HEK293T (cell line): ENCODE measurements at places on chromosomes 5 and 9.

- DNase-seq: no peak
These were observed 18.5 kb downstream of the PDZD2 start for GRCh38 chr5:31657315-31657979.

GRCh38 chr5:37717613-37718431 lies 122.0 kb downstream of the GDNF start:
- peak; percentile 76 for DNase-seq

- no peak for DNase-seq
These were observed 171.3 kb upstream of the GAS1 start for GRCh38 chr9:87118594-87118993.

DNA sequence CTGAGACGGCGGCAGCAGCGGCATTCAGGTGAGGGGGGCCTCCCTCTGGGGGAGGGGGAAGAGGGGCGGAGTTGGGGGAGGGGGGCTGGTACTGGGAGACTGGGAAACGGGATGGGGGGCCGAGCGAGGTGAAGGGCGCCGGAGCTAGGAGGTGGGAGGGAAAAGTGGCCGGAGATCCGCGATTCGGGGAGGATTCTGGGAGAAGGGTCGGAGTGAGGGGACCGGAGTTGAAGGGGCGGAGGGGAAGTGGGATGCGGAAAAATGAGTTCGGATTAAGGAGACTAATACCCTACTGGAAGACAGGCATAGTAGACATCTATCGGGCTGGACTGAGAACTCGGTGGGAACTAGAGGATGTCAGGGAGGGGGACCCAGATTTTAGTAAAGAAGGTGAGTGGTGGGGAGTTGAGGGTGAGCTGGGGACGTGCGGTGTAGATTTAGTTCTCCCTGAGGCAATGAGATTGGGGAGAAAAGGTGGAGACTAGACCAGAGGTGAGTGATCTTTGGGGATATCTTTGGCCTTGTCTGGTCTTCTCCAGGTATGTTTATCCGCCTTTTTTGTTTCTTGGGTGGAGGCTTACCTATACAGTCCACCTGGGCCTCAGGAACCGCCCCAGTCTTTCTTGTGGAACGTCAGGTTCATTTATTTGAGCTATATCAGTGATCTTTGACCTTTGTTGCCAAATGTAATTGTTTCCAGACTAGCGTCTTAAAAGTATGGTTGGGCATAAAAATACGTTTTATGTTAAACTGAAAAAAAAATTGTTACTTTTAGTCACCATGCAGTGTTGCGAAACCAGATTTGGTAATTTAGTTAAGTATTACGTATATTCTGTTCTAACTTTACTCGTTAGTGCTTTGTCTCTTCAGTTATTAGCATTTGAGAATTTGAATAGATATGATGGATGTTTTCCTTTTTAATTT lies 632 bp downstream of the UBAP1 start:
- peak; percentile 64 for DNase-seq

GRCh38 chr9:128106181-128106939 lies 21.2 kb downstream of the PTGES2 start:
- DNase-seq: no peak

DNA sequence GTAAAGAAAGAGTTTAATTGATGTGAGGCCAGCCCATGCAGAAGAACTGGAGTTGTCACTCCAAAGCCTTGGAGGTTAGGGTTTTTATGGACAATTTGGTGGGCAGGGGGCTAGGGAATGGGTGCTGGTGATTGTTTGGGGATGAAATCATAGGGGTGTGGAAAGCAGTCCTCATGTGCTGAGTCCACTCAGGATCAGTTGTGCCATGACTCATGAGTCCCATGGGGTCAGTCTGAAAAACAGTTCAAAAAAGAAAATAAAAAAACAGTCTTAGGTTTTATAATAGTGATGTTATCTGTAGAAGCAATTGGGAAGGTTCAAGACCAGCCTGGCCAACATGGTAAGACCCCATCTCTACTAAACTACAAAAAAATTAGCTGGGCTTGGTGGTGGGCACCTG lies 162.3 kb downstream of the KDM4C start:
- DNase-seq: no peak

GRCh38 chr5:103094737-103095136 lies 25.2 kb downstream of the GIN1 start:
- DNase-seq: no peak

GRCh38 chr9:123445116-123445515 lies 89.1 kb downstream of the CRB2 start:
- DNase-seq: no peak

DNA sequence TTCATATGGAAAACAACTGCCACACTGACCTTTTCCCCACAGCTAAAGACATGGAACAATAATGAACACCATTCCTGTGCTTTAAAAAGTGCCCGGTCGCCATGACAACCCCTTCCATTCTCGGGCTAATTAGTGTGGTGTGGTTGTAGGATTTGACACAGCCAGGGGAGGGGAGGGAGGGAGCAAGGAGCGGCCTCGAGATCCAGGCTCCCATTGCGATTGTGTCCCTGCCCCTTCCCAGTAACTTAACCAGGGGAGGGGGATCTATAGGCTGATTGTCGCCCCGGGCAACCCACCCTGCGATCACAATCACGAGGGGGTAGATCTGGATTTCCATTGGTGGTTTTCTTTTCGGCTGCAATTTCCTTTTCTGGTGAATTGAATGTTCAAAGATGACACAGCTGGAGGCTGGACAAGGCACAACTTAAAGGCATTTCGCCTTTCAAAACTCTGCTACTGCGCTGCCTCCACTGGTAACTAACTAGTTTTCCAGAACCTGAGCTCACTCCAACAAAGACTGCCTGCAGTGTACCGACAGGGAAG lies 96.7 kb upstream of the RETREG1 start:
- no peak for DNase-seq

GRCh38 chr5:27315363-27316270 lies 277.2 kb upstream of the CDH9 start:
- DNase-seq: no peak

GRCh38 chr5:170201311-170201710 lies 31.5 kb upstream of the C5orf58 start:
- DNase-seq: no peak
